Stimulated activated CD4-positive, alpha-beta T cell treated with anti-CD3 and anti-CD28 coated beads, Interleukin-12 subunit alpha, Interleukin-12 subunit beta, amount 100 ng/mL, for 24 hours (primary cell): ENCODE measurements at places on chromosomes 13 and 19.

- no peak for DNase-seq
Observed at GRCh38 chr19:4849019-4849418, 17.5 kb upstream of the TICAM1 start.

DNA sequence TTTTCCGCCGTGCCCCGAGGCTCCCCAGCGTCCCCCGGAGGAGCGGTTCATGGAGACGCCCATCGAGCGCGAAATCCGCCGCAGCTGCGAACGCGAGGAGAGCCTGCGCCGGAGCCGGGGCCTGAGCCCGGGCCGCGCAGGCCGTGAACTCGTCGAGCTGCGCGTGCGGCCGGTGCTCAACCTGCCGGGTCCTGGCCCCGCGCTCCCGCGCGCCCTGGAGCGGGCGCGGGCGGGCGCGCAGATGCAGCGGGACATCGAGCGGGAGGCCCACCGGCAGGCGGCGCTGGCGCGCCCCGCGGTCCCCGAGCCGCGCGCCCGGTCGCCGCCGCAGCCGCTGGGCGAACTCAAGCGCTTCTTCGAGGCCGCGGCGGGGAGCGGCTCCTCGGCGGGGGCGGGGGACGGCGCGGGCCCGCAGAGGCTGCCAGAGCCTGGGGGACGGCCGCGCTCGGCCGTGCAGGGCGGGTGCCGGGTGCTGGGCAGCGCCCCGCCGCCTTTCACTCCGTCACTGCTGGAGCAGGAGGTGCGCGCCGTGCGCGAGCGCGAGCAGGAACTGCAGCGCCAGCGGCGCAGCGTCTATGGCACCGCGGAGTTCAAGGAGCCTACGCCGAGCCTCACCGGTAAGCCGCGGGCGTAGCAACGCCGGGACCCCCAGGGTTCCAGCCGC, 807 bp downstream of the MISP3 start:
- DNase-seq: peak; percentile 44

DNA sequence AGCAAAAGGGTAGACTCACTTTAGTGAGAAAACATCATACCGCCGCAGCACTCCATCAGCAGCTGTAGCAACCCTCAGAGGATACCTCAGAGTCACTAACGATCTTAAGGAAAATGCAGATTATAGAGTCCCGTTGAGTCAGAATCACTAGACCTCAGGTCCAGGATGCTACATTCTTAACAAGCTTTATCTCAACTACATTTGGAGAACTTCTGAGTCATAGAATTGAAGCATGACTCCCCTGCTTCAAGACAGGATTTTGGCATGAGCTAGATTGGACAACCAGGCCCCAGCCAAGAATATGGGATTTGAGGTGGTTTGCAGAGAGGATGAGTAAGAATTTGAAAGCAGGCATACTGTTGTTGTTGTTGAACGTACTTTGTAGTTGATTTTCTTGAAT, 118.9 kb upstream of the UBL3 start:
- DNase-seq: no peak

- DNase-seq: no peak
Observed at GRCh38 chr19:49570138-49570856, 10.1 kb downstream of the NOSIP start.
